HepG2 (cell line): ENCODE measurements at places on chromosomes 2 and 18. TPM values are rescaled to one million over a fixed set of nuclear protein-coding genes. Genes with fewer than 3 reads are reported as not detected.

The SLC9A4 gene
- not detected in 2 replicates for total RNA-seq

The SERPINB2 gene
- total RNA-seq: 0.10 and 0.11 TPM in 2 replicates

The C1QL2 gene
- total RNA-seq: not detected in 2 replicates

The ABCG8 gene
- 6.8 and 8.8 TPM in 2 replicates for total RNA-seq

The CPO gene
- total RNA-seq: not detected in 2 replicates

The TBR1 gene
- total RNA-seq: not detected in 2 replicates

The SLC16A14 gene
- total RNA-seq: not detected in 2 replicates

The GPR75 gene
- total RNA-seq: 2.4 and 3.3 TPM in 2 replicates

The GLI2 gene
- total RNA-seq: not detected in 2 replicates

DNA sequence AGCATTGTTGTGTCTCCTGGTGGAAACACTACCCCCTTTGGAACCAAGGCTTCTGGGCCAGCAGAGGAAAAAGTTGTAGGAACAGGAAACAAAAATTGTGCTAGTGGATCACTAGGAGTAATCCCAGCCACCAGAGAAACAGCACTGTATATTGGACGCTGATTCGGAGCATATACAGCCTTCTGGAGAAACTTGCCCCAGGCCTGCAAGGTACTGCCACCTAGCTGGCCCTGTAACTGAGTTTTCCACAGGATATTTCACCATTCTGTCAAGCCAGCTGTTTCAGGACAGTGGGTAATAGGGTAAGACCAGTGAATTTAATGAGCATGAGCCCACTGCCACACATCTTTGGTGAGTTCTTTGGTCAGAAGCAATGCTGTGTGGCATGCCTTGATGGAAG lies 25.1 kb upstream of the EMILIN2 start:
- DNase-seq: no peak

DNA sequence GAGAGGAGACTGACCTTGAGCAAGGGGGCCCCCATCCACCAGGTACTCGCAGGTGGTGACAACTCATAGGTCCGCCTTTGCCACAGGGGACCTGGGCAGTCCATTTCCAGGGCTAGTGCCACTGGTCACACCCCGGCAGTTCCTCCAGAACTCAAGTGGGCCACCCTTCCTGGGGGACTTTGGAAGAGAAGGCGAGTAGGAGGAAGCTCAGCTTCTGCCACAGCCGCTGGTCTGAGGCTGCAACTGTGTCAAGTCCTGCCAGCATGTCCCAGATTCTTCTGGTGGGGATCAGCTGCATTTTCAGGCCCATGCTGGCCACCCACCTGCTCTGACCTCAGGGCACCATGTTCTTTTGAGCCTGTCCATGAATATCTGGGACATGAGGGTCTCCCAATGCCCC lies 423.9 kb upstream of the MYT1L start:
- DNase-seq: no peak

DNA sequence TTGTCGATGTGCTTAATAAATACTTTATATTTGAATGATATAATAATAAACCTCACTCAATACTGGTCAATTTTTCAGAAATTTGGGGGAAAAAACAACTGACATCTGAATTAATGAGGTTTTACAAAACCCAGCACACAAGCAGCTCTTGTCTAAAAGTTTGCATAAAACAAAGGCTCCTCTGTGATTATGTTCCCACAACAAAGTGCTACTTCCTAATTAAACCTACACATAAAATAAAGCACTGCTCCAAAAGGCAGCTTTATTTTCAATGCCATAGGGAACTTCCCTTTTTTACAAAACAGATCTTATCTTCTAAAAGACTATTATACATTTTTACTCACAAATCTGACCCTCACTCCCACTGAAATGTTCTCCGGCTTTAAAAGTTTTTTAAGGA lies 47.1 kb downstream of the LAMA1 start:
- DNase-seq: no peak

DNA sequence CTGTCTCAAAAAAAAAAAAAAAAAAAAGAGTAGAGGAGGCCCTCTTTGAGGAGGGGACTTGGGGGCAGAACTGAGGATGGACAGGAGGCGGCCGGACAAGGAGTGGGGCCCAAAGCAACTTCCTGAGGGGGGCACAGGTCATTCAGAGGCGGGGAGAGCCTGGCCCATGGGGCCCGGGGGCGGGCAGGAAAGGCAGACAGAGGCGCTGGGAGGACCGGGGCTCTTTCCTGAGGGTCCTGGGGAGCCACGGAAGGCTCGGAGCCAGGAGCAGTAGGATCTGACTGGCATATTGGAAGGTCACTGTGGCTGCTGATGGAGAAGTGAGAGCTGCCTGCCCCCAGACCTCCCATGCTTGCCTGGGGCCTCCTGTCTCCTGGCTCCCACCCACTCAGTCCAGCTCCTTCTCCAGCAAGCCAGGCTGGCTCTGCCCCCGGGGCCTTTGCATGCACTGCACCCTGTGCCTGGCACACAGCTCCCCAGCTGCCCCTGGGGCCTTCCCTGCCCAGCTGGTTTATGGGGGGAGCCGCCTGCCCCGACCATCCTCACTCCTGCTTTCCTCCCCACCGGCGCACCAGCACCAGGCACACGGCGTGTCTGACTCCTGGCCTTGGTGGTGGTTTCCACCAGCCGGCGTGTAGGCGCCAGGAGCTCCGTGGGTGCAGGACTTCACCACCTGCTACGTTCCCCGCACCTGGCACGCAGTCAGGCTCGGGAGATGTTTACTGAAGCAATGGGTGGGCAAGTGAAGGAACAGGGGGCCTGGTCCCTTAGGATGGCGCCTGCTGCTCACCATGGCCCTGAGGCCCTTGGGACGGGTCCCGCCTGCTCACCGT lies 5.6 kb downstream of the ESPNL start:
- no peak for DNase-seq

DNA sequence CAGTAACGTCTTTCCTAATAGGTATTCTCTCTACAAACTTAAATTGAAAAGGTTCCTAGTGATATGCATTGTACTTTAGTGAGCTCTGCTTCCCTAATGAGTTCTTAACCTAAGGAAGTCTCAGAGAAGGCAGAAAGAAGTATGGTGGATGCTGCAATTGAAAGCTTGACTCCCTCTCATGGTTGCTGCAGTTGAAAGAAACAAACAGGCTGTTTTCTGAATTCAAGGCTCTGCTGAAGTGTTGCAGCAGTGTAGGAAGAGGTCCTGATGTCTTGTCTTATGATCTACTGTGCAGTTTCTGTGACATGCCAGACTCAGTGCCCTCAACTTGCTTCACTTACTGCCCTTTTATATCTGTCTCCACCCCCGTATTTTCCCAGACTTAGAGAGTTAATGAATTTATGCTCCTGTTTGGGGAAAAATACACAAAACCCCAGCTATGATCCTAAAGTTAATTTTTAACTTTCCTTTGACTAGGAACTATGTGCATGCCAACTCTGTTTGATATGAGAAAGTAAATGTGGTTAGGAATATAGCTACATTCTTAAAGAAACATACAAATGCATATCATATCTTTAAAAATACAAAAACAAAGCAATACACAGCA lies 655.3 kb upstream of the FAM98A start:
- DNase-seq: no peak

DNA sequence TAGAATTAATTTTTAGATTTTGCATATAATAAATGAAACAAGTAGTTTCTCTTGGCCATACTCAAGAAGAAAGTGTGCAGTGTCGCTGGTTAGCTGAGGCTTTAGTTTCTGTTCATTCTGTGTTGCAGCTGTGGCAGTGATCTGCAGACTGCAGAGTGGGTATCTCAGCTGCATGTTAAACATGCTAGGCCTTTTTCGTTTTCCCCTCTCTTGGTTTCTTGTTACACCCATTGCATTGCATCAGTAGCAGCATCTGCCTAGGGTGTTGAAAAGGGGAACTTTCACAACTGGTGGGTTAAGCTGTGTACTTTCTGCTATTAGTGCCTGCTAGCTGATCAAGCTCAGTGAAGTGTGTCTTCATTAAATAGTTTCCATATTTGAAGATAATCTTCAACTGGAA lies 51.3 kb downstream of the ACSL3 start:
- no peak for DNase-seq

- no peak for DNase-seq
Measured at GRCh38 chr2:44529448-44529847, 167.7 kb downstream of the CAMKMT start.

GRCh38 chr2:71313016-71313766 lies 18.4 kb upstream of the ZNF638 start:
- DNase-seq: no peak

GRCh38 chr2:196160101-196160500 lies 11.3 kb downstream of the STK17B start:
- DNase-seq: no peak

DNA sequence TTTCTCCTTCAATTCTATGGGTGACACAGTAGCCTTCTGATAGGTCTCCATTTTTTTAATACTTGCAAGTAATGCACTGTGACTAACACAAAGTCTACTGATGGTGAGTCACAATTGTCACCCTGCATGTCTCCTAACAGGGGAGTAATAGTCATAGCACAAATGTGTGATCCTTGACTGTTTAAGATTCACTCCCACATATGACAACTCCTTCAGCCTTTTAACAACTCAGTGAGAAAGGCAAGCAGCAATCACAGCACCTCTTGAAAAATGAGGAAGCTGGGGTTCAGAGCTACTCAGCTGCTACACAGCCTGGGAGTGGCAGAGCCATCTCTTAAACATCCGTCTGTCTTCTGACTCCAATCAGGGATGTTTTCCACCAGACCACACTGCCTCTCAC lies 63.8 kb downstream of the EHD3 start:
- no peak for DNase-seq

GRCh38 chr2:124589971-124590370 lies 564.9 kb downstream of the CNTNAP5 start:
- DNase-seq: no peak

DNA sequence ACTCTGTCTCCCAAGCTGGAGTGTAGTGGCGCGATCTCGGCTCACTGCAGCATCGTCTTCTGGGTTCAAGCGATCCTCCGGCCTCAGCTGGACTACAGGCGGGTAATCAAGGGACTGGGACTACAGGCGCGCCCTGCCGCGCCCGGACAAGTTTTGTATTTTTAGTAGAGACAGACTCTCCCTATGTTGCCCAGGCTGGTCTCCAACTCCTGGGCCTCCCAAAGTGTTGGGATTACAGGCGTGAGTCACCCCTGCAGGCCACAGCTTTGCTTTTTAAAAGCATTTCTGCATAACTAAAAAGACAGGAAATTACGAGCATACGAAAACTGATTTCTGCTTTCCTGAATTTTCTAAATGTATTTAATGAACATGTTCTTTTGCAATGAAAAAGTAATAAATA lies 916 bp upstream of the OSBPL1A start:
- no peak for DNase-seq

DNA sequence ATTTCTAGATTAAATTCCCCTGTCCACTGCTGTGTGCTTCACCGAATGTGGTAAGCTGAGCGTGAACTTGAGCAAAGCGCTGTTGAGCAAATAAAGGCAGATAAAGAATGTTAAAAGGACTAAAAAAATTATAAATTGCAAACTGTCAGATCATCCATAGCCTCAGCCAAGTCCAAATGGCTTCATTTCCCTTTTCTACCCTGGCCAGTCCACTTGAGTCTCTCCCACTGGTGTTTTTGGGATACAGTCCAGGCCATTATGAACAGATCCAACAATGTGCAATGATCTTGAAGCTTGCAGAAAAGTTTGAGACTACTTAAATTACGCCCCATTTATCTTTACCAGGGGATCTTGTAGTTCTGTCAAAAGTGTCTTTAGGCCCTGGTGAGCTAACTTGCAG lies 254.6 kb upstream of the PIK3C3 start:
- no peak for DNase-seq

GRCh38 chr2:42371611-42372473 lies 10.8 kb upstream of the COX7A2L start:
- no peak for DNase-seq

DNA sequence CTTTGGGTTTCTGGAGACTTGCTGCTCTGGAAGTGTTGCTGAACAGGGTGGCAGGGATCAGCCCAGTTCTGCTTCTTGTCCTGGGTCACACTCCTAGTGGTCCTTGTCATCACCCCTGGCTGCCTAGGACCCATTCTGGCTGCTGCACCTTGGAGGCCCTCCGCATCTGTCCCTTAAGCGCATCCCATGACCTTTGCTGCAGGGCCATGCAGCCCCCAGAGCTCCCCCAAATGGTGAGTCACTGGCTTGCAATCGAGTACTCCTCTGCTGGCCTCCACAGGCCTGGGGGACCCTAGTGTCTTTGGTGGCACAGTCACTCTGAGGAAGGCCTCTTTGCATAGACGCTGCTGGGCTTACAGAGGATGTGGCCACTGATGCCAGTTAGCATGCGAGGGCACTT lies 188.5 kb downstream of the ASB1 start:
- DNase-seq: no peak

- no peak for DNase-seq
Measured at GRCh38 chr2:197024206-197024605, 97.7 kb upstream of the PGAP1 start.

GRCh38 chr2:136342138-136342537 lies 224.2 kb upstream of the CXCR4 start:
- DNase-seq: no peak

DNA sequence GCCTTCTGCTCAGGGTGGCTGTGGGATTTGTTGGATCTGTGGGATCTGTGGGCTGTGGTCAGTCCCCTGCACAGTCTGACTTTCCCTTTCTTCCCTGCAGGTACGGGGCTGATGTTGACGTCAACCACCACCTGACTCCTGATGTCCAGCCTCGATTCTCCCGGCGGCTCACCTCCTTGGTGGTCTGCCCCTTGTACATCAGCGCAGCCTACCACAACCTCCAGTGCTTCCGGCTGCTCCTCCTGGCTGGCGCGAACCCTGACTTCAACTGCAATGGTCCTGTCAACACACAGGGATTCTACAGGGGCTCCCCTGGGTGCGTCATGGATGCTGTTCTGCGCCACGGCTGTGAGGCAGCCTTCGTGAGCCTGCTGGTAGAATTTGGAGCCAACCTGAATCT lies 17.5 kb downstream of the ASB1 start:
- DNase-seq: no peak

DNA sequence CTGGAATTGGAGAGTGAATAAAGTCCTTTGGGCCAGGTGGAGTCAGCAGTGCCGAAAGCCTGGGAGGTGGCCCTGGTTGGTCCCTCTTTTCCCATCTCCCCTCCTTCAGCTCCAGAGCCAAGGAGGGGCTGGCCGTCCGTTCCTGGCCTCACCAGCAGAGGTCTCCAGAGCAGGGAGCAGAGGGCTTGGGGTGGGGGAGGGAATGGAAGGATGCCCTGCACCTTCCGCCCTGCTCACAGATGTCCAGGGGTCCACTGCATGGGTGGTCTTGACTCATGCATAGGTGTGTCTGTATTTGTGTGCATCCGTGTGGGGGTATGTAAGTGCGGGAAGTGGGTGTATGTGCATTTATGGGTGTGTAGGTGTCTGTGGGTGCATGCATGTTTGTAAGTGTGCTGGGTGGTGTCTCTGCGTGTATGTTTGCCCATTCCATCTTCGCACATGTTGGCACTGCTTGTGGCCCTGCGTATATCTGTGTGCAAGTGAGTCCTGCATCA lies 201.8 kb downstream of the ZFP36L2 start:
- DNase-seq: no peak

GRCh38 chr2:199118673-199119112 lies 339.0 kb downstream of the SATB2 start:
- DNase-seq: no peak

GRCh38 chr18:55256226-55256928 lies 297.1 kb upstream of the CCDC68 start:
- no peak for DNase-seq
